ENCODE measurements at places on chromosomes 11 and 22.

DNA sequence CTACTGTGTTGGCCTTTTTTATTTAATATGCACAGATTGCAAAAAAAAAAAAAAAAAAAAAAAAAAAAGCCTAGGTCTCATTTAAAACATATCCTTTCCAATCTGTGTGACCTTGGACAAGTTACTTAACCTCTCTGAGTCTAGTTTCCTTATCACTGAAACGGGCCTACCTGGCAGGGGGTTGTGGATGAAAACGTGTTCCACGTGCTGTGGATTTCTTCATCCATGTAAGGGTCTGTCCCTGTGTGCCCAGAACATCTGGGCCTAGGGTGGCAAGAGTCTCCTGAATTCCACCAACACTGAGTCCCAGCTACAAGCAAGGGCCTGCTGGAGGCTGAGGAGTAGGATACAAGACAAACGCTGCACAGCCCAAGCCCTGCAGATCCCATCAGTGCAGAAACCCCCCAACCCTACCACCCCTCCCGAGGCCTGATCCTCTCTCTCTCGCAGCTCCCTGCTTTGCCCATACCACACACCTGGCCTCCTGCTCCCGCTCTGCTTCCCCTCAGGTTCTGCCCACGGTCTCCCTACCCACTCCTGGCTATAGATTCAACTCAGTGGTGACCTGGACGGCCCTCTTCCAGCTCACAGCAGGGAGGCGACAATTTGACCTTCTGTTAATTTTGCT lies 4.7 kb upstream of the GNAZ start:
- DNase-seq, result no peak

- no peak for DNase-seq
Observed at GRCh38 chr11:118305726-118306125, 1.2 kb downstream of the CD3E start.

DNA sequence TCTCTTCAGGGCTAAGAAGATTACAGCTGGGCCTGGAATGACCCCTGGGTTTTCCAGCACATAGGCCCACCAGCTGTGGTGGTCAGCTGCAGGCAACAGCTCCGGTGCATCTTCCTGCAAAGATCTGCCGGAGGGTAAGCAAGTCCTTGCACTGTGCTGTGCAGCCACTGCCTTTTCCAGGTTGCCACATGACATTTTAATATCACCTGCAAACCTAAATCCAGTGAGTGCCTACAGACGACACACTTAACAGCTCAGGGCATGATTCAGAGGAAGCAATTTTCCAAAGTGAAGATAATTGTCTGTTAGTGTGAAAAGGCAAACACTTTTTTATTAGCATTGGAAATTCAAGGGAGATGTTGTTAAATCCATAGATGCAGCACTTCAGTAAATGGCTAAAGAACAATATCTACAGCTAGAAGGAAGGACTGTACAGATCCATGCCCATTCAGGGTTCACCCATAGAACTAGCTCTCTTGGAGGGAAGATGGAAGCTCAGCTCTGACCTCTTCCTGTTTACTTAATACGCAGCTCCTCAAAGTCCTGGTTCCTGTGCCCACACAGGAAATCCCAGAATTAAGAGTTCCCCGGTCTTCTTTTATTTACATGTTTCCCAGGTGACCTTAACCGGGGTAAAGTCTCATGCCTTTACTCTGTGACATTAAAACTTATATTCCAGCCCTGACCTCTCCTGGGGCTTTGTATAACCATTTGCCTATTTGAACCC lies 13.3 kb upstream of the NRIP3 start:
- DNase-seq, result no peak

GRCh38 chr11:34314176-34314575 lies 43.6 kb downstream of the ABTB2 start:
- no peak for DNase-seq

GRCh38 chr11:36148701-36149100 lies 140.5 kb downstream of the COMMD9 start:
- no peak for DNase-seq

DNA sequence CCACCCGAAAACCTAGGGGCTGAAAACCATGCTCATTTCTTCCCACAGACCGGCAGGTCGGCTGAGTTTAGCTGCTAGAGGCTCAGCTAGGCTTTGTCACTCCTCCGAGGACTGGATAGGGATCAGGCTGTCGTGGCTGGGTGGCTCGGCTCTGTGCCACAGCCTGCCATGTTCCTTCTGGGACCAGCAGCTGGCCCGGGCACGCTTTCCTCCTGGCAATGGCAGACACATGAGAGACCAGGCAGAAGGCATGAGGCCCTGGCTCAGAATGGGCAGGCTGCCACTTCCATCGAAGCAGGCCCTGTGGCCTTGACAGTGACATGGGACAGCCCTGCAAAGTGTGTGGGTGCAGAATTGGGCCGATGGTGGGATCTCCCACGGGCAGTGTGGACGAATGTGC lies 20.9 kb downstream of the PARVG start:
- DNase-seq, result no peak

DNA sequence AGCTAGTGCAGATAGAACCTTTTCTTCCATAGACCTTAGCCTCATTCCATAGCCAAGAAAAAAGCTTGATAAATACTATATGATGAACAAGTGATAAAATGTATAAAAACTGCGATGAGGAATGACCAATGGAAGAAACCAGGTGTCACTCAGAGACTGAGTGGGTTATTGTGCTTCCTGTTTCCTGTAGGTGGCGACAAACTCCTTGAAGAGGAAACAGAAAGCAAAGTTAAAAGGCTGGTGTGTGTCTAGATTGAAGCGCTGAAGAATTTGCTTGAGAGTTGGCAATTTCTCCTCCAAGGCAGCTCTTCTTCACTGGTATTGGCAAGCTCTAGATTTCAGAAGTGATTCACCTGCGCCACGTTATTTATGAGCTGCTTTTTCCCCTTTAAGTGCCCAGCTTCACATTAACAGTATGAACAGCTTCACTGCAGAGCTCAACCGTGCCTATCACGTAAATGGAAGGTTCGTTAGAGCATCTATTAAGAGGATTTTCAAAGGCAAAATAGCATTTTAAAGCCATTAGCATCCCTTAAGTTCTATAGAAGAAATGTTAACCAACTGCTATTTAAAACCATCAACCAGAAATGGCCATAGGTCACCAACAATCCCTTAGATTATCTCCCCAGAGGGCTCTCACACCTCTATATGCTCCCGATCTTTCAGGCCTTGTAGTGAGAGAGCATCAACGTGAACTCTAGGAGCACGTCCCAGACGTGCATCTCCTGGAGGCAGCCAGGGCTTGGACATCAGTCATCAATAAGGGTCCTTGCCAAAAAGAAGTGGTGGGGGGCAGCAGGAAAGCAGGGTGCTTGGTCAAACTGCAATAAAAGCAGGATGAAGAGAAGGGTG lies 179.4 kb downstream of the CADM1 start:
- peak; percentile 41 for DNase-seq

GRCh38 chr11:128422576-128423370 lies 164.6 kb downstream of the ETS1 start:
- no peak for DNase-seq

- no peak for DNase-seq
Observed at GRCh38 chr11:118148856-118149255, 3.8 kb downstream of the SCN4B start.

- no peak for DNase-seq
Observed at GRCh38 chr11:129354691-129355090, 21.0 kb upstream of the BARX2 start.

DNA sequence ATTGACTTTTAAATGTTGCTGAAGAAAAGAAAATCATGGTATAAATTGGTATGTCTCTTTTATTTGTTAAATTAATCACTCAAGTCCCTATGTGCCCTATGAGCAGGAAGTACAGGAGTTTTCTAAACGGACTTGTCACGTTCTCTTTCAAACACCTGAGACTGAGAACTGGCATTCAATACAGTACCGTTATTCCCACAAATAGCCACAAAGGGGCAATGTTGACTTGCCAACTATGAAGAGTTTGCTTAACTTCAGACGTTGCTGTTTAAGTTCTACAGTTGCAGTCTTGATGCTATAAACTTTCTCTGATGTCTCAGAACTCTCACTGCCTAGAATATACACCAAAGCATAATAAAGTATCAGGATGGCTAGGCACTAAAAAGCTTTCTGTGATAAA lies 7.6 kb downstream of the OR56A1 start:
- DNase-seq, result peak; percentile 23

GRCh38 chr11:43834286-43834685 lies 46.3 kb upstream of the ALKBH3 start:
- no peak for DNase-seq

GRCh38 chr11:96188243-96189006 lies 154.6 kb downstream of the MAML2 start:
- DNase-seq, result no peak

DNA sequence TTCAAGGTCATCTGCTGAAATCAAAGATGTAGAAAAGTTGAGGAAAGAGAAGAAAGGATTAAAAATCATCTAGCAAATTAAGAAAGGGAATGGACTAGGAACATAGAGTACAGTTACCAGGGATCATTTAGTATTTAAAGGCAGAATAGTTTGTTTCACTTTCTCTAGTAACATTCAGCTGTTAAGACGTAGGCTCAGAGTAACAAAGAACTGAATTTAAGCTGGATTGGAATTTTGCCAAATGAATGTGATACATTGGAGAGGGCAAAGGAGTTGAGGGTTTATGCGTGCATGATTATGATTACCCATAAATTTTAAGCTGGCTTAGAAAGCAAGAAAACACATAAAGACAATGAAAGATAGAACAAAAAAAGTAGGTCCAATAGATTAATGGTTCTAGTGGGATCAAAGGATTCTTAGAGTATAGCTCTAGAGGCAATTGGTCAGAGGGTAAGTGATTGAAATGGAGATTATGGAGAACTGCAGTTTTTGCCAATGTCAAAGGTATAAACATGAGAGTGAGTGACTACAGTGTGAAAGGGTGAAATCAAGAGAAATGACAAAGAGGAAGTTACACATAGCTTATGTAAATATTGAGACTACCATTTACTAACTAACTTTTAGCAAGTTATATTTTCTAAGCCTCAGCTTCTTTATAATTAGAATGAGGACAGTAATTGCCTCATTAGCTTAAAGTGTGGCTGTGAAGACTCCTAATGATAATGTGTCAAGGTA lies 190.0 kb downstream of the GRIA4 start:
- DNase-seq, result no peak

DNA sequence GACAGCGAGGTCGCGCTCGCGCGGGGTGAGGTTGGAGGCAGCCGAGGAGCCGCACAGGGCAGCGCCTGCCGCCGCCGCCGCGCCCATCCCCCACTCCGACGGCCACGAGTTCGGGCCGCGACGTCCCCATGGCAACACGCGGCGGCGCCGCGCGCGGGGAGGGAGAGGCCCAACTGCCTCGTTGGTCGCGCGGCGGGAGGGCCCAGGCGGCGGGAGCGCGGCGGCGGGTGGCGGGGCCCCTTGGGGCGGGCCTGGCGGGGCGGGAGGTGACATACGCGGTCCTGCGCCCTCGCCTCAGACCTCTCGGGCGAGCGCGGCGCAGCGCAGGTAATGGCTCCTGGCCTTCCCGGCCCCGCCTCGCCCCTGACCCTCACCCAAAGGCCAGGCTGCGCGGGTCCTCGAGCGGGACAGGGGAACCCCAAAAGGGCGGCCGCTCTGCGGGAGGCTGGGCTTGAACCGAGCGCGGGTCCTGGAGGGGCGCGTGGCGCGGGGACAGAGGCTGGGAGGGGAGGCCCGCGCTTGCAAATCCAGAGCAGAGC lies at the start of gene DEUP1:
Gene DEUP1 (plus strand): TSS at position 297 of the 539 bp plus-strand sequence. CDS start 1,518 bp downstream, outside the sequence.
- DNase-seq, result no peak

GRCh38 chr11:128716661-128717210 lies 22.9 kb downstream of the FLI1 start:
- no peak for DNase-seq

DNA sequence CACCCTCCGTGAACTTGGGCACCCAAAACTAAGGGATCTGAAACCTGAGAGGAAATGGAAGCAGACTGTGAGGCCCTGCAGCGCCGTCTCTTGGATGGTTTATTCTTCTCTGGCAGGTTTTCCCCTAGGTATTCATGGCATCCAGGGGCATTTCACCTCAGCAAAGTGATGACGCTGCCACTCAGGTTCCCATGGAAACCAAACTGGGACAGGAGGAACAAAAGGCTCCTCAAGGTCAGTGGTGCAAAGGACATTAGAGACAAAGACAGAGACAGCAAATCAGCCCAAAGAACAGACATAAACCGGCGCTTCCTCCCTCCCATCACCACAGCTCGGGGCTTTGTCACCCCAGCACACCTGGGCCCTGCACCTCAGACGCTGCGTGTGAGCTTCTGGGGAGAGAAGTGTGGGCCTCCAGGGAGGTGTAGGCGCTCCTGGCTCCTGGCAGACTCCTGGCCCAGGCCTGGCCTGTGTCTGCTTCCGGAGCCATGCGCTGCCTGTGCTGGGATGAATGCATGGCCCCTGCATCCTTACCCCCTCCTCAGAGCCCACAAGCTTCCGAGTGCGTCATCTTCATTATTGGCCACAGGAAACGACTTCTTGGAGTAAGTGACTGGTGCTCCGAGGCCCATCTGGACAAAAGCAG lies 5.9 kb downstream of the TP53AIP1 start:
- no peak for DNase-seq

DNA sequence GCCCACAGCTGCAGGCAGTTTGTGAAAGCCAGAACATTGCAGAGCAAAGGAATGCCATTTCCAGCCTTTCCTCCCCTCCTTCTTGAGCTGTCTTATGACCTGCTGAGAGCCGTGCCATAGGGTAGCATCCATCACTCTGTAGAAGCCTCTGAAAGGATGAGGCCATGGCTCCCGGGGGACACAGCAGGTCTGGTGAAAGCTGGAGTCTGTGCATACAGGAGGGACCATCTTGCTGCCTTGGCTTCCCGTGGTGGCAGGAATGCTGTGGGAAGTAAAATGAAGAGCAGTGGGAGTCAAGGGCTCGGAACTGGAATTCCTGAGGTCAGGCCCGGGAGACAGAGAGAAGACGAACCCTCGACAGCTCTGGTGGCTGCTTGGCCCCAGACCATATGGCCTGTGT lies 30.9 kb downstream of the ANO1 start:
- no peak for DNase-seq

- no peak for DNase-seq
Observed at GRCh38 chr11:12099132-12099873, 11.1 kb upstream of the MICAL2 start.

DNA sequence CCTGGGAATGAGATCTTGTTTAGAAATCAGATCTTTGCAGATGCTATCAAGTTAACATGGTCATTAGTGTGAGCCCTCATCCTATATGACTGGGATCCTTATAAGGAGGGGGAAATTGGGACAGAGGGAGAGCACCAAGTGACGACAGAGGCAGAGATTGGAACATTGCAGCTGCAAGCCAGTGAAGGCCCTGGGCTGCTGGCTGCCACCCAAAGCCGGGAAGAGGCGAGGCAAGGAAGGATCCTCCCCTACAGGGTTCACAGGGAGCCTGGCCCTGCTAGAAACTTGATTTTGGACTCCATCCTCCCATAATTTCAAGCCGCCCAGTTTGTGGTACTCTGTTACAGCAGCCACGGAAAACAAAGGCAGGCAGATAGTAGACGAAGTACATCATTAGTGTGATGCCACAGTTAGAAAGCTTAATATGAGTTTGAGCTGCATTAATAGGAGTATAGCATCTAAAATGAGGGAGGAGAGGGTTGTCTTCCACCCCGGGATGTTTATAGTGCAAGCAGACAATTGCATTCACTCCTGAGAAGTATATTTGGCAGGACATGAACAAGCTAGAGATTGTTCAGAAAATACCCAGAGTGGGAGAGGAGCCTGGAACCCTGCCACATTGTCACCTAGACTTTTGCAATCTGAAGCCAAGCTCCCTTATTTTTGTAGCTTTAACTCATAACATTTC lies 56.8 kb upstream of the CLMP start:
- DNase-seq, result no peak

Measured in AG09309 (cell line).